SHP77 (cell line): ENCODE measurements at places on chromosomes 3 and 15.

DNA sequence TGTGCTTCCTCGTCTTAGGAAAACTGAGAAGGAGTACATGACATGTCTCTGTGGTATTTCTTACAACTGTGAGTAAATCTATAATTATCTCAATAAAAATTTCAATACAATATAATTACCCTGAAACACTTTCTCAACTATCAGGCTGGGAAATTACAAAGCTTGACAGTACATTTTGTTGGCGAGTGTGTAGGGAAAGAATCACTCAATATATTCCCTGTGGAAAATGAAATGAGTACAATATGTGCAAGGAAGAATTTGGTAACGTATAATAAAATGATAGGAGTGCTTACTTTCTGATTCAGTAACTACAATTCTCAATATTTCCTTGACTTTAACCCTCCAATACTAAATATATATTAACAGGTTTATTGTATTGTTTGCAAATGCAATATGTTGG is 818.2 kb upstream of the CADM2 start:
- no peak for DNase-seq

DNA sequence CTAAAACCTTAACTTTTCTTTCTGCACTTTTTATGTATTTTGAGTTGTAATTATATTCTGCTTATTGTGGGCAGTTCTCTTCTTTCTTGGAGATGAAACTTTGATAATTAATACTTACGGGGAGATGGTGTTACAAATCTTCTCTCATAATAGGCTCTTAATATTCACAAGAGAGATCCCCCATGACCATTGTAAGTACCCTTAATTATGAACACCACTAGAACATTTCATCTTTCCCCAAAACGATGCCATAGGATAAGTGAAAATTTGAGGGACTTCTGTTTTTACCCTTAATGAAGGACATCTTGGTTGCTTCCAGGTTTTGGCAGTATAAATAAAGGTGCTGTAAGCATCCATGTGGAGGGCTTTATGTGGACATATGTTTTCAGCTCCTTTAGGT is 60.7 kb downstream of the PIAS1 start:
- no peak for DNase-seq

DNA sequence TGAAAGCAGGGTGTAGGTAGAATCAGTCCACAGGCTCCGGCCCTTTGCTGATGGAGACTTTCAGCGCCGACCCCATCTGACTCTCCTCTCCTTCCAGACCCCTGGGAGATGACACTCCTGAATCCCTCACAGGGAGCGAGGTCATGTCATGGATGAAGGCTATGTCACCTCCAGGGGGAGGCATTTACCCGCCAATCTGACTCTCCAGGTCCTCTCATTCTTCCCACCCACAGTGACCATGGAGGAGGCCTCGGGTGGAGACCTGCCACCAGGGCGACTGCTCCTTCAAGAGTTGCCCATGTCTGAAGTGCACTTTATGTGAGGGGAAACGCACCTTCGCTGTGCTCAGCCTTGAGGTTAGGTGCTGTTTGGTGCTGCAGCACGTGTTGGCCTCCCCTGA is 112.7 kb downstream of the KLF13 start:
- DNase-seq = peak; percentile 60

DNA sequence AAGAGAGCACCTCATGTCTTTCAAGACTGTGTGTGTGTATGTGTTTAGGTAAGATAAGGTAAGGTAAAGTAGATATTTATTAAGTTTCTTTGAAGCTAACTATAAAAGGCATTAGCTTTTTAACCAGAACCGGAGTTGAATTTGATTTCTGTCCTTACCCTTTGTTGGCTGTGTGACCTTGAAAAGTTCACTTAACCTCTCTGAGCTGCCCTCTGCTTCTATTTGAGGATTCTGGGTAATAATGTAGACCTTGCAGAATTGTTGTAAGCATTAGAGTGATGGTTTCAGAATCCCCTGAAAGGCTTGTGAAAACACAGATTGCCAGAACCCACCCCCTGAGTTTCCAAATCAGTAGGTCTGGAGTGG is 21.6 kb upstream of the SACM1L start:
- DNase-seq = no peak

GRCh38 chr3:127137757-127138536 is 55.0 kb upstream of the PRR23E start:
- DNase-seq = no peak

DNA sequence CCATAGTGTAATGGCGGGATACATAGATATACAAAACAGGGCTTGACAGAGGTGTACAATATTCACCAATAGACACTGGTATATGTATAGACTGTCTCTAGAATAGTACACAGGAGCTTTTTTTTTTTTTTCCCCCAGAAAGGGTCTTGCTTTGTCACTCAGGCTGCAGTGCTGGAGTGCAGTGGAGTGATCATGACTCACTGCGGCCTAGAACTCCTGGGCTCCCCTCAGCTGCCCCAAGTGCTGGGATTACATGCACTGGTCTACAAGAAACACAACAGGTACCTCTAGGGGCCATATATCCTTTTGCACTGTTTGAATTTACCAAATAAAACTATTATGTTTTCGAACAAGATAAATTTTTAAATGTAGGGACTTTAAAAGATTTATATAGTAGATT is 12.3 kb downstream of the RHOA start:
- no peak for DNase-seq

DNA sequence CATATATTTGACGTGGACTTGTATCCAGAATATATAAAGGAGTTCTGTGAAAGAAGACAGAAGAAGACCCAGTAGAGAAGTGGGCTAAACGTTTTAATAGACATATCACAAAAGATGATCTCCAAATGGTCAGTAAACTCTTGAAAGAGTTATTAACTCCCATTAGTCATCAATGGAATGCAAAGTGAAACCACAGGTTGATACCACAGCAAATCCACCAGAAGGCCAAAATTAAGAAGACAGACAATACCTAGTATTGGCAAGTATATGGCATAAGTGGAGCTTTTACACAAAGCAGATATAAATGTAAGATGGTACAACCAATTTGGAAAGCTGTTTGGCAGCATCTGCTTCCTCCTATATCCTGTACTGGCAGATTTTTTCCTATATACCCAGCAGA is 6.0 kb downstream of the SPATA16 start:
- no peak for DNase-seq

GRCh38 chr3:187979564-187979963 is 174.4 kb upstream of the LPP start:
- DNase-seq = no peak

DNA sequence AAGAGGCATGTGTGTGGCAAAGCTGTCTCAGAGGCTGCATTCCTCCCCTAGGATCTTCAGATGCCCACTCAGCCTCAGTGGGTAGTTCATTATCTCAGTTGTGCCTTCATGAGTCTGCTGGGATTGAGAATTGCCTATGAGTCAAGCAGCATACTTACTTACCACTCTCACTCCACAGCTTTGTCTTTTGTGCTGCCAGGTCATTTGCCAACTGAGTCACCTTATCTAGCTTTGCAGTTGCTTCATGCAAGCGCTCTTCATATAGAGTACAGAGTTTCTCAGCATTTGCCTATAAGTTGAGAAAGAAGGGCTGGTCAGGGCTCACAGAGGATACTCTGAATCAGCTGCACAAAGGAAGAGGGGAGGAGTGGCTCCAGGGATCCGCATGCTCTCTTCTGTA is 89.5 kb downstream of the MYH15 start:
- no peak for DNase-seq

DNA sequence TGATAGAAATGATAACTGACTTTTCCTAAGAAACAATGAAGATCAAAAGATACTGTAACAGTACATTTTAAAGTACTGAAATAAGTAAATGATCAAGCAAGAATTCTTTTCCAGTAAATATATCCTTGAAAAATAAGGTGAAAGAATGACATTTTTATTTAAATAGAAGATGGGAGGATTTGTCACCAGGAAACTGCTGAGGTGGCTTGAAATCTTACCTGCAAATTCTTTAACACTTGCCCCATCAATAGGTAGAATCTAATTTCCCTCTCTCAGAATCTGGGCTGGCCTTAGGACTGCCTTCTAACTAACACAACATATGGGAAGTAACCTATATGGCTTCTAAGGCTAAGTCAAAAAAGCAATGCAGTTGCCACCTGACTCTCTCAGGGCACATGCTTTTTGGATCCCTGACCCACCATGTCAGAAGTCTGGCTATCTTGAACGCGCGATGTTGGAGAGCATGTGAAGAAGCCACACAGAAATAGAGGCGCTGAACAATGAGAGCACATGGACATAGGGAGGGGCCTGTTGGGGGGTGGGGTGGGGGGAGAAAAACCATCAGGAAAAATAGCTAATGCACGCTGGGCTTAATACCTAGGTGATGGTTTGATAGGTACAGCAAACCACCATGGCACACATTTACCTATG is 11.5 kb downstream of the ACSBG1 start:
- no peak for DNase-seq

GRCh38 chr3:8768364-8769087 is 887 bp downstream of the OXTR start:
- DNase-seq = no peak

- no peak for DNase-seq
Measured at GRCh38 chr3:150779402-150779858, 16.5 kb upstream of the SIAH2 start.

DNA sequence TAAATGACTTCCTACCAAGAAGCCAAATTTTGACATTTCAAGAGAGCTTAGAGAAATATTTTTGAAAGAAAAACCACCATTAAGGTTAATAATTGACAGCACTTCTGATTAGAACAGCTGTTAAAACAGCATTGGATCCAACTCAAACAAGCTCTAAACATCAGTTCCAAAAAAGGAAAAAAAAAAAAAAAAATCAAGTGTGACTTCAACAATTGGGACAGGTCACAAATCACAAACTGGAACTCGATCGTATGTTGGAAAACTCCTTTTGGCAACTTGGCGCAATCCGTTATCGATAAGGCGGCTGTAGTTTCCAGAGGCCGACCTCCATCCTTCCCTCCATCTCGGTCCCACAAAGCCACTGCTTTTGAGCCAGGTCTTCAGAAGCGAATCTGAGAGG is 17.8 kb downstream of the TLE3 start:
- no peak for DNase-seq

DNA sequence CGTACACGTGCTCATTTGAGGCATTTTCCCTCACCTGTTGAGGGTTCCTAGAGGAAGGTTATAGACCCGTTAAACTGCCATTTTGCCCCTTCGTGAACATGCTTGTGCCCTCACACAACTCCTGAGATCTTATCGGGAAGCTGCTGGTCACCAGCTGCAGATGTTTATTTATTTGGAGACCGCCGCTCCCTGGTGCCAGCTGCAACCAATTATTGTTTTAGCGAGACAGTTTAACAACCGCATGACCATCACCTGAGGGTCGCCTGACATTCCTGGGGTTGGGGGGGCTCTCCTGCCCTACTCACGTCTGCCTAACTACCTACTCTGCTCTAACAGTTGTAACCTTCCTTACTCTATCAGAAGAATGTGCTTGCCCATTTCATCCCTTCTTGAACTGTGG is 292.5 kb downstream of the MCTP2 start:
- DNase-seq = no peak

DNA sequence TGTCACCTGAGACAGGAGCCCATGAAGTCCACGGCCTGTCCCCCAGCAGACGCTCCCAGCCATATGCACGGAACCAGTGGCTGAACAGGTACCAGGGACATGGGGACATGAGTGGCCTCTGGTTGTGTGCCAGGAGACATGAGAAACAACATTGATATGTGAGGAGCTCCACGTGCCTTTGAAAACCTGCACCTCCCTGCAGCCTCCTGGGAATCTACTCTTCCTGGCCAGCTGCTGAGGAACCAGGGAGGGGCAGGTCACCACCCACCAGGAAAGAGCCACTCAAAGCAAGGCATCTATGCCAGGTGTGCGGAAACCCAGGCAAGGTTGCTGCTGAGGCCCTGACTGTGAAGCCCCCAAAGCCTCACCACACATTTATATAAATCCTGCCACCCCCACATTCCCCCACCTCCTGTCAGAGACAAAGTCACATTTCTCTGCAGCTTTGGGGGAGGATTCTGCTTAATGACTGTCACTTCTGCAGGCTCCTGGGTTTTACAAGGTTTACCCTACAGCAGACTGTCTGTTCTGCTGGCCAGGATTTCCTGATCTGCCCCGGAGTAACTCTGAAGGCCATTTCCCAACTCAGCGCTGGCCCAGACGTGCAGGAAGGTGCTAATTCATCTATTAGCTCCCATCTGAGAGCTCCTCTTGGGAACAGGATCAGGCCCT is 110.8 kb downstream of the ADCY5 start:
- no peak for DNase-seq

DNA sequence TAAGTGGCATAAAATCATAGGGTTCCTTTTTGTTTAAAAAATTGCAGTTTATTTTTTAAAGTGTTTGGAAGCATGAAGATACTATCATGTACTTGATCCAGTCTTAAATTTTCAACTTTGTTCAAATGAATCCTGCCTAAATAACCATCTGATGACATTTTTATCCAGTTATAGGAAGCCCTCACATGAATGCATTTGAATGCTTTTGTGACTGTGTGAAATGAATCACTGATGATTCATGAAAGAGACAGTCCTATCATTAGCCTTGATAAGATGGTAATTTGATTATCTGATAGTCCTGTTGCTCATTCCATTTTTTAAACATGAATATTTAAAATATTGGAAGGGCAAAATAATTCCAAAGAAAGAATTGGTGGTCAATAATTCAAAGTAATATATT is 401.9 kb upstream of the ROBO2 start:
- no peak for DNase-seq

- DNase-seq = no peak
Measured at GRCh38 chr3:197001106-197001971, 28.3 kb downstream of the MELTF start.

GRCh38 chr15:62279041-62279440 is 114.0 kb upstream of the C2CD4B start:
- no peak for DNase-seq
